ENCODE measurements at places on chromosomes 1 and 21. TPM values are rescaled to one million over a fixed set of nuclear protein-coding genes. Genes with fewer than 3 reads are reported as not detected.

Gene STX12
- 140 TPM for total RNA-seq

Gene BSND
- not detected for total RNA-seq

Gene RNF19B
- 49.0 TPM for total RNA-seq

Gene SYT2
- not detected for total RNA-seq

Gene KCNK1
- 0.70 TPM for total RNA-seq

Gene FMO5
- total RNA-seq = 0.34 TPM

Gene SLC30A10
- total RNA-seq = not detected

Gene NBPF6
- not detected for total RNA-seq

Gene NUP210L
- not detected for total RNA-seq

Gene SPATA6
- 3.1 TPM for total RNA-seq

Gene SH2D1B
- not detected for total RNA-seq

Gene BCAN
- 0.24 TPM for total RNA-seq

Gene KIF17
- 16.3 TPM for total RNA-seq

Gene OR10Z1
- not detected for total RNA-seq

Gene C8B
- not detected for total RNA-seq

Gene OR2L8
- total RNA-seq = not detected

Gene PDZK1
- total RNA-seq = not detected

Gene EDARADD
- total RNA-seq = not detected

Gene TTF2
- 20.8 TPM for total RNA-seq

Gene SEMA6C
- total RNA-seq = 20.2 TPM

Gene PIK3C2B
- 32.7 TPM for total RNA-seq

Gene CLIC6
- 0.15 TPM for total RNA-seq

Gene CGN
- 0.12 TPM for total RNA-seq

All from glomerular endothelial cell (primary cell).